ENCODE measurements at places on chromosomes 6 and 20. TPM values are rescaled to one million over a fixed set of nuclear protein-coding genes. Genes with fewer than 3 reads are reported as not detected.

- peaks cover 38% of the 10 kb centered on the region for H3K36me3 ChIP-seq
- no peaks in the 10 kb centered on the region for H3K27me3 ChIP-seq
- no peak overlapping the region for H3K4me3 ChIP-seq
- no peak for DNase-seq
- H3K27ac ChIP-seq: no peak overlapping the region
- no peaks in the 10 kb centered on the region for H3K4me1 ChIP-seq
Measured at GRCh38 chr6:157203312-157203744, 120.0 kb downstream of the TMEM242 start.

DNA sequence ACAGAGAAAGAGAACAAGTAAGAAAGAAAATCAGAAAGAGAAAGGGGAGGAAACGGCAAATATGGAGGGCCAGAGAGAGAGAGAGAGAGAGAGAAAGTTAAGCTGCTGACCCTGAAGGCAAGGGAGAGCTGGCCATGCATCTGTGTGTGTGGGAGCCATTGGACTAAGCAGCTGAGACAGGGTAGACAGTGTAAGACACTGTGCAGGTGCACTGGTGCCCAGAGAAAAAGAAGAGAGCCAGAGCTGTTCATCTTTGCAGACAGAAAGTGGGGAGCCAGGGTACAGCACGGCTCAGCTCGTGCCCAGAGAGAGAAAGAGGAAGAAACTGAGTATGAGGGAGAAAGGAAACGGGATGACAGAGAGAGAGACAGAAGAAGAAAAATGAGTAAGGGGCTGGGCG, 24.2 kb upstream of the ZNF318 start:
- peaks cover 66% of the 10 kb centered on the region for H3K27me3 ChIP-seq
- H3K27ac ChIP-seq: no peak overlapping the region
- H3K36me3 ChIP-seq: no peaks in the 10 kb centered on the region

DNA sequence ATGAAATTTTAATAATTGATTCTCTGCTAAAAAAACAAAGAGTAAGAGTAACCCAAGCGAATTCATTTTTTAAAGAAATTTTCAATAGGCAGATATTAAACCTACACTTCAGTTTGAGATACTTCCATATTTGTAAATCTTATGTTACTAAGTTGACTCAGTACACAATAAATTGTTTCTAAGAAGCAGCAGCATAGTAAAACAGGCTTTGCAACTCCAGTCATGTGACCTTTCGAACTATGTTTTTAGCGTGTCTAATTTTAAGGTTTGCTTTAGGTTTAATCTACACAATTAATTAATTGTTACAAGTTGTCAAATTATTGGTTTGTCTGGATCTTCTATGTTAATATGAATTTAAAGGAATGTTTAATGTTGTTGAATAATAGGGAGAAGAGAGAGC, 708.9 kb upstream of the CITED2 start:
- no peak overlapping the region for H3K27ac ChIP-seq
- H3K4me1 ChIP-seq: no peaks in the 10 kb centered on the region
- H3K36me3 ChIP-seq: no peaks in the 10 kb centered on the region
- no peaks in the 10 kb centered on the region for H3K27me3 ChIP-seq

GRCh38 chr6:88741939-88742338, 221.5 kb downstream of the RNGTT start:
- no peaks in the 10 kb centered on the region for H3K4me1 ChIP-seq
- H3K4me3 ChIP-seq: no peak overlapping the region
- H3K27ac ChIP-seq: no peak overlapping the region
- H3K27me3 ChIP-seq: no peaks in the 10 kb centered on the region
- H3K36me3 ChIP-seq: peaks cover 20% of the 10 kb centered on the region

- H3K27me3 ChIP-seq: peaks cover 31% of the 10 kb centered on the region
- no peak for DNase-seq
- H3K36me3 ChIP-seq: no peaks in the 10 kb centered on the region
- H3K4me3 ChIP-seq: no peak overlapping the region
- peaks cover 10% of the 10 kb centered on the region for H3K4me1 ChIP-seq
Measured at GRCh38 chr20:1182106-1182505, 2.7 kb downstream of the TMEM74B start.

DNA sequence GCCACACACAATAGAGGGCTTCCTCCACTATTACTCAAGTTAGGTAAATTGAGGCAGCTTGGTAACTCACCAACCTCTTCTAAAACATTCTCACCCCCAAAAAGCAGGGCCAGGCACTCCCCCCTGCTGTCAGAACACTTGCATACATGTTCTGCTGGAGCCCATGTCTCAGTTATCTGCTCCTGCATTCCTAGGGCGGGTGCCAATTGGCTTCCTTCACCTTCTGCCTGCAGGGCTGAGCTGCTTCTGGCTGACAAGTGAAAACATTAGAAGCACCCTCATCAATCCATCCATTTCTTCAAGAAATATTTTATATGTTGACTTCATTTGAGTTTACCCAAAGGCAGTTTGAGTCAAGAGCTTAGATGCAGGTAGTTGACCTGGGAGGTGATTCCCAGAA, 4.5 kb upstream of the ENTPD6 start:
- H3K4me3 ChIP-seq: no peak overlapping the region
- H3K36me3 ChIP-seq: no peaks in the 10 kb centered on the region
- H3K27ac ChIP-seq: no peak overlapping the region
- H3K4me1 ChIP-seq: peaks cover 3% of the 10 kb centered on the region
- no peak for DNase-seq

- H3K4me1 ChIP-seq: no peaks in the 10 kb centered on the region
- no peaks in the 10 kb centered on the region for H3K36me3 ChIP-seq
- H3K27me3 ChIP-seq: peaks cover 8% of the 10 kb centered on the region
Measured at GRCh38 chr6:148943451-148943850, 196.6 kb downstream of the UST start.

DNA sequence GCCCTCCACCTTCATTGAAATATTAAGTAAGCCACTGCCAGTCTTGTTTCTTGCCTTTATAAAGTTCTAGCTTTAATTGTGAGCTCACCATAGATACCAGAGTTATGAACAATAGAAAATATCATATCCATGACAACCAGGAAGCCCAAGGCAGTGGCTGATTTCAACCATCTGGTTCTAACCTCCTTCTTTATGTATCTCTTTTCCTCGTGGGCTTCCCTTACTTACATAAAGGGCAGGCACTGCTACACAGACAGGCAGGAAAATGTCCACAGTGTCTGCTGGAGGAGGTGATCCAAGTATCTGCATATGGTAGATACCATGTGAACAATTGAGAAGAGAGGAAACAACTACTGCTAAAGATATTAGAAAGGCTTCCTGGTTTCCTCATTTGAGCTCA, 65.2 kb upstream of the PRND start:
- no peak overlapping the region for H3K4me3 ChIP-seq
- DNase-seq: no peak
- H3K27ac ChIP-seq: no peak overlapping the region
- peaks cover 14% of the 10 kb centered on the region for H3K4me1 ChIP-seq
- peaks cover 25% of the 10 kb centered on the region for H3K27me3 ChIP-seq
- peaks cover 4% of the 10 kb centered on the region for H3K36me3 ChIP-seq

DNA sequence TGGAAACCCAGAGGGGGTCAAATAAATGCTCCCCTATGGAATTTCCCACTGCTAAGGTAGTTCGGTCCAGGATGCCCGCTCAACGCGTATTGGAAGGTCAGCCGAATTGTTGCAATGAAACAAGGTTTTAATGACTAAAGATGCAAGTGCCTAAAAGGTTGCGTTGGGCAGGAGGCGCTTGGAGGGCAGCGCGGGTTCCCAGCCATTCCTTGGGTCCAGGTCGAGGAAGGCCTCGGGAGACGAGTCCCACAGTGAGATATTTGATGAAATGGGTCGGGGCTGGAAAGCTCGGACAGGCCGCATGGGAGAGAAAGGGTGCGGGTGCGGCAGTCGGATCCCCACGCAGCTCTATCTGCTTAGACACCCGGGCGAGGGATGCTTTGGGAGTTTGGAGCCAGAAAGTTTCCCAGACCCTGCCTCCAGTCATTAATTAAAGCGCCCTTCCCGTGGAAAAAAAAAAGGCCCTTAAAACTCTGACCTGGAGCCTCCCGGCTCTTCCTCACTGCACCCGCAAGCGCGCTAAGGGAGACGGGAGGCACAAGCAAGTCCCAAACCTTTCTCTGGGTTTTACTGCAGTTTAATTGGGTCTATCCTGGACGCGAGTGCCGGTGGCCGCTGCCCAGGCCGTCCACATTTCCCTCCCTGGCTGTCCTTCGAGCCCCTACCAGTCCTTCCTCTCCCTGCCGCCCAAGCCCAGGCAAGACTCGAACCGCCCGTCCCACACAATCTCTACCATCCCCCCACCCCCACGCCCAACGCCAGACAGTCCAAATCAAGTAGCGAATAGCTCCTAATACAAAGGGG, 24.2 kb downstream of the TFAP2A start:
- no peaks in the 10 kb centered on the region for H3K4me1 ChIP-seq
- peaks cover 8% of the 10 kb centered on the region for H3K36me3 ChIP-seq
- H3K27ac ChIP-seq: no peak overlapping the region
- peaks cover 96% of the 10 kb centered on the region for H3K27me3 ChIP-seq

- peaks cover 12% of the 10 kb centered on the region for H3K36me3 ChIP-seq
- DNase-seq: no peak
- no peak overlapping the region for H3K4me3 ChIP-seq
- no peaks in the 10 kb centered on the region for H3K27me3 ChIP-seq
- no peak overlapping the region for H3K27ac ChIP-seq
- H3K4me1 ChIP-seq: no peaks in the 10 kb centered on the region
Measured at GRCh38 chr6:100726666-100727065, 154.5 kb downstream of the ASCC3 start.

- H3K36me3 ChIP-seq: peaks cover 33% of the 10 kb centered on the region
- no peak for DNase-seq
- no peak overlapping the region for H3K4me3 ChIP-seq
- H3K4me1 ChIP-seq: peaks cover 87% of the 10 kb centered on the region
Measured at GRCh38 chr6:503610-504362, 112.2 kb downstream of the IRF4 start.

The MAS1 gene
- total RNA-seq: not detected

- no peak overlapping the region for H3K4me3 ChIP-seq
- H3K36me3 ChIP-seq: peaks cover 67% of the 10 kb centered on the region
- DNase-seq: no peak
- H3K27ac ChIP-seq: no peak overlapping the region
- H3K27me3 ChIP-seq: no peaks in the 10 kb centered on the region
Measured at GRCh38 chr6:33779290-33779689, 9.6 kb downstream of the LEMD2 start.

- H3K4me3 ChIP-seq: no peak overlapping the region
- DNase-seq: peak; percentile 9
- peak overlapping the region; percentile 16 for H3K27ac ChIP-seq
- peaks cover 13% of the 10 kb centered on the region for H3K36me3 ChIP-seq
- H3K4me1 ChIP-seq: peaks cover 9% of the 10 kb centered on the region
Measured at GRCh38 chr20:37804584-37805566, 98.1 kb upstream of the VSTM2L start.

GRCh38 chr6:90362318-90362717, 65.7 kb upstream of the BACH2 start:
- no peaks in the 10 kb centered on the region for H3K27me3 ChIP-seq
- no peaks in the 10 kb centered on the region for H3K36me3 ChIP-seq
- DNase-seq: no peak
- H3K4me1 ChIP-seq: no peaks in the 10 kb centered on the region
- no peak overlapping the region for H3K27ac ChIP-seq
- H3K4me3 ChIP-seq: no peak overlapping the region

- no peaks in the 10 kb centered on the region for H3K27me3 ChIP-seq
- DNase-seq: no peak
- H3K27ac ChIP-seq: peak overlapping the region; percentile 79
- no peak overlapping the region for H3K4me3 ChIP-seq
- H3K36me3 ChIP-seq: peaks cover 48% of the 10 kb centered on the region
- H3K4me1 ChIP-seq: peaks cover 63% of the 10 kb centered on the region
Measured at GRCh38 chr6:127952831-127953230, 52.0 kb upstream of the THEMIS start.

- H3K4me1 ChIP-seq: no peaks in the 10 kb centered on the region
- H3K27me3 ChIP-seq: no peaks in the 10 kb centered on the region
- no peak overlapping the region for H3K4me3 ChIP-seq
- H3K27ac ChIP-seq: no peak overlapping the region
- peaks cover under 1% of the 10 kb centered on the region for H3K36me3 ChIP-seq
Measured at GRCh38 chr6:169627736-169628607, 73.9 kb downstream of the WDR27 start.

DNA sequence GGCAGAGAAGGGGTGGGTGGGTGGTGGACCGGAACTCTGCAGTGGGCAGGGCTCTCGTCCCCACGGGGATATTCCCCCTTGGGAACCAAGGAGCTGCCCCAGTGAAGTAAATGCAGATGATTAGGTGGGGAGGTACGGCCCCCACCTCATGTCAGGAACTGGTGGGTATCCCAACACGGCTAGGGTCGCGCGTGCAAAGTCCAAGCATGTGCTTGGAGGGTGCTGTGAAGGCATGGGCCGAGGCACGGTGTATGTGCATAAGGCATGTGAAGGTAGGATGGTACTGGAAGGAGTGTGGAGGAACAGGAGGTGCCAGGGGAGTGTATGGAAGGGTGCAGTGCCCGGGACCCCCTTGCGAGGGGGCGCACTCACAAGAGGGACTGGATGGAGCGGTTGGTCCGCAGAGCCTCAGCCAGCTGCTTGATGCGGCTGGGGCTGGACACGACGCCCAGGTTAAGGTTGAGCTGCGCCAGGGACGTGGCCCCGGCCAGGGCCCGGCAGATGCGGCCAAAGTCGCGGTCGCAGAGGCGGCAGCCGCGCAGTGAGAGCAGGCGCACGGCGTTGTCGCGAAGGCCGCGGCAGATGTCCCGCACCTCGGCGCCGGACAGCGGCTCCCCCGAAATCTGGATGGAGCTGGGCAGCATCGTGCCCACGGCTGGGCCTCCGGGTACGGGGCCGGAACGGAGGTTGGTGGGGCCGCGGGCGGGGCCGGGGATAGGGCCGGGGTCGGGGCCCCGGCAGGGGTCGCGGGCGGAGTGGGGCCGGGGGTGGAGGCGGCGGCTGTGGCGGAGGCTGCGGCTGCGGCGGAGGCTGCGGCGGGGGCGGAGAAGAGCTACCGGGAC, 783 bp downstream of the LRRC73 start:
- H3K4me1 ChIP-seq: peaks cover 21% of the 10 kb centered on the region
- H3K27me3 ChIP-seq: peaks cover 16% of the 10 kb centered on the region

The NKX2-4 gene
- not detected for total RNA-seq

DNA sequence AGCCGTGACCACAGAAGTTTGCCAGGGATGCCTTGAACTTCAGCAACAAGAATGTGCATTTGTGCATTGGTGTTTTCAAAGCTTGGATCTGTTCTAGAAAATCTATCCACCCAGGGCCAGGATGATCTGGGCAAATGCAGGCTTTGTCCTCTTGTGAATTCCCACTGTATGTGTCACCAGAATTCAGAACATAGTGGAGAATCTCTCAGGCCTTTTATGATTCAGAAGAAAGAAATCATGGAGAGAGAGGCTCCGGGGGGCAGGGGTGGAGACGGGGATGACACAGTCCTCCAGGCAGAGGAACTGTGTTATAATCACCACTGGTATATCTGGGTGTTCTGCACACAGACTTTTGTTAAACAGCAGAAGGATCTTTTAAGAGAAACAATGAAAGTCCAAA, 304.1 kb downstream of the CDH4 start:
- H3K4me1 ChIP-seq: no peaks in the 10 kb centered on the region
- H3K27me3 ChIP-seq: no peaks in the 10 kb centered on the region
- H3K36me3 ChIP-seq: no peaks in the 10 kb centered on the region

- peaks cover 33% of the 10 kb centered on the region for H3K27me3 ChIP-seq
- no peak for DNase-seq
- H3K27ac ChIP-seq: no peak overlapping the region
- H3K4me1 ChIP-seq: no peaks in the 10 kb centered on the region
- H3K36me3 ChIP-seq: peaks cover 1% of the 10 kb centered on the region
- H3K4me3 ChIP-seq: no peak overlapping the region
Measured at GRCh38 chr6:3601570-3601969, 144.7 kb upstream of the SLC22A23 start.
